Nephron progenitor cell (in vitro differentiated cells): ENCODE measurements at places on chromosomes 3 and 15.

- no peak for DNase-seq
Observed at GRCh38 chr15:96869122-96869521, 538.6 kb downstream of the NR2F2 start.

- no peak for DNase-seq
Observed at GRCh38 chr3:30370681-30371271, 235.6 kb upstream of the TGFBR2 start.

DNA sequence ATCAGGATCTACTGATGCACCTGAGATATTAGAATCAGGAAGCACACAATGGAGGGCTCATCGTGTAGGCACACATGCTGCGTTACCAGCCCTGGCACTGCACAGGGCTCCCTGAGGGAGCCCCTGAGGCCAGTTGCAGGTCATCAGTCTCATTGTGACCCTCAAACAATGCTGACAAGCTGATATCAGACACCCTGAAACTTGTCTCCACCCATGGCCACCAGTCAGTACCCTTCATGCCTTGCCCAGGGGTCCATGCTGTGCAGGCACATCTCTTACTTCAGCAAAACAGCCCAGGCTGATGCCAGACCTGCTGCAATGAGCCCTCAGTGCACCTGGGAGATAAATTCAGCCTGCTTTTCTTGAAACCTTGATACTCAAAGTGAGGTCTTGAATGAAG is 59.5 kb upstream of the SLC6A11 start:
- no peak for DNase-seq

- DNase-seq, result no peak
Observed at GRCh38 chr15:52109559-52110451, 2.8 kb downstream of the BCL2L10 start.

- no peak for DNase-seq
Observed at GRCh38 chr15:73844356-73844755, 29.0 kb upstream of the TBC1D21 start.

DNA sequence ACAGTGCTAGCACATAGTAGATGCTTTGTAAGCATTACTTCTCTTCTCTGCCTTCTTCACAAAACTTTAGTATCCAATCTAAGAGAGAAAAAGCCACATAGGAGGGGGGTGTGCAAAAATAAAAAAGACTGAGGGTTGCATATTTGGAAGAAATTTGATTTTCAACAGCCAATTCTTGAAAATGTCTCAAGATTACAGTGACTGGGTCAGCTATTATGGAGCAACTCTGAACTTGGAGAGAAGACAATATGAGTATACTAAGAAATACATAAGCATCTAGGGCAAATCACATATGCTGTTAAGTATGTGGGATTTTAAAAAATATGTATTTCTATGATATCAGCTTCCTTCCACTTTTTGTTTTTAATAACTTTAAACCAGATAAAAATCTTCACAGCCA is 196.6 kb upstream of the GOLIM4 start:
- no peak for DNase-seq

- DNase-seq, result peak; percentile 37
Observed at GRCh38 chr15:60074181-60074885, 70.2 kb downstream of the FOXB1 start.

DNA sequence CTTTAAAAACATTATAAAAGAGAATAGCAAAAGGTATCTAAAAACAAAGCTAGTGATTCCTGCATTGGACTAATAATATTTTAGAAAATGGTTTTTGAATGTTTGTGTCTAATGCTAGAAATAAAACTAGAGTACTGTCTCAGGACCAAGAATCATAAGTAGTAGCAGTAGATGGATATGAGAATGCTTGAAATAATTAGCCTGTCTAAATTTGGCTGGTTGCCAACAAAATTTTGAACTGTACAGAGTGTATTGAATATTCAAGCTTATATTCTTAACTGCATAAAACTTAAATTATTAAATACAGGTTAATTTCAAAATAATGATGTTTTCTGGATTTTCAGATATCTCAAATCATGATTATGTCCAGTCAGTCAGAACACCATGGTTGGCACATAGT is 14.0 kb downstream of the ABHD5 start:
- DNase-seq, result no peak

DNA sequence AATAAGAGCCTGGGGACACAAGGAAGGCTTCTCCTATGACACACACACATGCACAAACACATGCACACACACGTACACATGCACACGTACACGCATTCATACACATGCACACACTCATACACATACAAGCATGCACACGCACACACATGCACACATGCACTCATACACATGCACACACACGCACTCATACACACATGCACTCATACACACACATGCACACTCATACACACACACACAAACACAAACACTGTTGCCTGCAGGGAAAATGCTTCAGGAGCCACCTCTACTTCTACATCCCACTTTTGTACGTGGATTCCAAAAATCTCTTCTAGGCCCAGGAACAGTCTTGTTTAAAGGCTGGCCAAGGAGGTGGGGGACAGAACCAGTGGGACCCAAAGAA is 20.7 kb upstream of the NR2E3 start:
- no peak for DNase-seq

DNA sequence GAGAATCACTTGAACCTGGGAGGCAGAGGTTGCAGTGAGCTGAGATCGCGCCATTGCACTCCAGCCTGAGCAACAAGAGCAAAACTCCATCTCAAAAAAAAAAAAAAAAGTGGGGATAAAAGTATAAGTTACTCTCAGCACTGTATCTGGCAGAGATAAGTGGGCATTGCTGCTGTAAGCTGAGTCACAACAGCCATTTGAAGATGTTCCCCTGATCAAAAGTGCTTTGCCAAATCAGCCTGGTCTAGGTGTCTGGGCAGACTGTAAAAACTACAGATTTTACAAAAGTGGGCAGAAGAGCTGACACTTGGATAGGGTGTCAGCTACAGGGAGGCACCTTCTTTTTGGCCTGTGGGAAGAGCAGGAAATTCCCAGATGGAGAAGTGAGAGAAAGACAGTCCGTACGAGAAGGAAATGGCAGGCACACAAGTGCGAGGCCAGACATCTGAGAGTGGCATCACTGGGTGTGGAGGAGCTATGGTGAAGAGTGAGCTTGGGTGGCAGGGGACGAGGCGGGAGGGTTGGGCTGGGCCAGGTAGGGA is 78.5 kb downstream of the TRAK1 start:
- DNase-seq, result no peak

DNA sequence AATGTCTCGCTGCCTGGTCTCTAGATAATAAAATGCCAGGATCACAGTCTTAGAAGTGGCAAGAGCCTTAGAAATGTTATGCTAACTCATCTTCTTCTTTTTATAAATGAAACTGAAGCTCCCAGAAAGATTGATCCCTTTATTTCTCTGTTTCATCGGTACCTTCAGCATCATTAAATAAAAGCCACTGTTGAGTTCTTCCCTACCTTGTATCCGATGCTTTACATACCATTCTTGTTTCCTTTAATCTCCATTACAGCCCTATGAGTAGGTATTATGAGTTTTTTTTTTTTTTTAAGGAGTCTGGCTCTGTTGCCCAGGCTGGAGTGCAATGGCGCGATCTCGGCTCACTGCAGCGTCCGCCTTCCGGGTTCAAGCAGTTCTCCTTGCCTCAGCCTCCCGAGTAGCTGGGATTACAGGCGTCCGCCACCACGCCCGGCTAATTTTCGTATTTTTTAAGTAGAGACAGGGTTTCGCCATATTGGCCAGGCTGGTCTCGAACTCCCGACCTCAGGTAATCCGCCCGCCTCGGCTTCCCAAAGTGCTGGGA is 815 bp upstream of the ABCC5 start:
- no peak for DNase-seq

- DNase-seq, result no peak
Observed at GRCh38 chr3:175526609-175527280, 667.6 kb downstream of the NAALADL2 start.

DNA sequence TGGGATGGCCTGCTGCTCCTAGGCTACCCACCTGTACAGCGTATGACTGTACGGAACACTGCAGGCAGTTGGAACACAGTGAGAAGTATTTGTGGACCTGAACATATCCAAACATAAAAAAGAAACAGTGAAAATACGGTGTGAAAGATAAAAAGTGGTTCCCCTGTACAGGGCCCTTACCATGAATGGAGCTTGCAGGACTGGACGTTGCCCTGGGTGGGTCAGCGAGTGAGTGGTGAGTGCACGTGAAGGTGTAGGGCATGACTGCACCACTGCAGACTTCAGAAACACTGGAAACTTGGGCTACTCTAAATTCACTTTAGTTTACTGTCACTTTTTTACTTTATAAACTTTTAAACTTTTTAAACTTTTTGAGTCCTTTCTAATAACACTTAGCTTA is 71.2 kb upstream of the SLC6A6 start:
- no peak for DNase-seq

GRCh38 chr3:36700537-36701248 is 63.7 kb downstream of the DCLK3 start:
- peak; percentile 69 for DNase-seq

GRCh38 chr15:83396101-83396500 is 51.0 kb upstream of the SH3GL3 start:
- DNase-seq, result peak; percentile 35

GRCh38 chr15:90829942-90830440 is 38.4 kb upstream of the FURIN start:
- no peak for DNase-seq

GRCh38 chr15:78023865-78024518 is 53.5 kb downstream of the TBC1D2B start:
- DNase-seq, result no peak

DNA sequence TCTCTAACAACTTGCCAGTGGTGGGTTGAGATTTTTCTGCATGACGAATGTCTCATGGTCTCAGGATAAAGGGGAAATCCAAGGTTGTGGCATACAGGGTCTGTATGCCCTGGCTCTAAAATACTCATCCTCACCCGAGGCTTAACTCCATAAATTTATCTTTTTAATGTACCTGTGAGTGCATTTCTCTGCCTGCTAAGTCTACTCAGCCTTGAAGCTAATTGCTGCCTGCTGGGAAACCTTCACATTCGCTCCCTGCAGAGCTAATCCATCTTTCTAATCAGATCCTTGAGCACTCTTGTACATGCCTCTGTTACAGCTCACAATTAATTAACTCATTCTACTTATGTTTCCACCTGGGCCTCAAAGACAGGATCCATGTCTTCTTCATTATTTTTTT is 93.8 kb downstream of the CMSS1 start:
- DNase-seq, result no peak

- no peak for DNase-seq
Observed at GRCh38 chr3:89606151-89606550, 498.7 kb downstream of the EPHA3 start.

DNA sequence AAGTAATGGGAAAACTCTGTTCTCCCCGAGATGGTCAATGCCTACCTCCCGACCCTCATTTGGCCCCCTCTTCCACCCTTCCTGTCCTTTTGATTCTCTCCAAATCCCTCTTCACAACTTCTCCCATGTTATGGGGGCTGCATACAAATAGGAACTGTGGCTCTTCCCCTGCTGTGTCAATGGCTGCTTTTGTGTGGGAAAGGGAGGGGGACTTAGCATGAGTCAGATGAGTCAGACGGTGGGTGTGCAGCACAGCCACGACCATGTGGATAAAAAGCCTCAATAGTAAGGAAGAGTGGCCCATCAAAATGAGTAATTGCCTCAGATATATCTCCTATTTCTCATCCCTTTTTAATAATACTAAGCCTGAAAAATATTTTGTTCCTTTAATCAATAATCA is 31.9 kb downstream of the SPATA16 start:
- no peak for DNase-seq

- no peak for DNase-seq
Observed at GRCh38 chr3:72753495-72753894, 94.8 kb downstream of the SHQ1 start.

DNA sequence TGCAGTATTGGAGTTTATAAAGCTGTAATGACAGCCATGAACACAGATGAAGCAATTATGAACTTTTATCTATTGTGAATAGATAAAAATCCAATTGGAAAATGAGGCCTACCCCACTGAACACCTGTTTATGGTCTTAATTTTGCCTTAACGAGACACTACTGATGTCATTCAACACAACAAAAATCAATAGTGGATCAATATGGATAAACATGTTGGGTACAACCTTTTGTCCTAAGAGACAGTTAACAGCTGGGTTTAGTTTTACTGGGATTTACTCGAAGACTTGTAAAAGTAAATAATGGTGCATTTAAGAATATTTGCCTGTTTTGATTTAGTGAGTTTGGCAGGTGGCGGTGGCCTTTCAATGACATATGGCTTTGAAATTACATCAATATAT is 217.8 kb downstream of the NR1D2 start:
- DNase-seq, result no peak

DNA sequence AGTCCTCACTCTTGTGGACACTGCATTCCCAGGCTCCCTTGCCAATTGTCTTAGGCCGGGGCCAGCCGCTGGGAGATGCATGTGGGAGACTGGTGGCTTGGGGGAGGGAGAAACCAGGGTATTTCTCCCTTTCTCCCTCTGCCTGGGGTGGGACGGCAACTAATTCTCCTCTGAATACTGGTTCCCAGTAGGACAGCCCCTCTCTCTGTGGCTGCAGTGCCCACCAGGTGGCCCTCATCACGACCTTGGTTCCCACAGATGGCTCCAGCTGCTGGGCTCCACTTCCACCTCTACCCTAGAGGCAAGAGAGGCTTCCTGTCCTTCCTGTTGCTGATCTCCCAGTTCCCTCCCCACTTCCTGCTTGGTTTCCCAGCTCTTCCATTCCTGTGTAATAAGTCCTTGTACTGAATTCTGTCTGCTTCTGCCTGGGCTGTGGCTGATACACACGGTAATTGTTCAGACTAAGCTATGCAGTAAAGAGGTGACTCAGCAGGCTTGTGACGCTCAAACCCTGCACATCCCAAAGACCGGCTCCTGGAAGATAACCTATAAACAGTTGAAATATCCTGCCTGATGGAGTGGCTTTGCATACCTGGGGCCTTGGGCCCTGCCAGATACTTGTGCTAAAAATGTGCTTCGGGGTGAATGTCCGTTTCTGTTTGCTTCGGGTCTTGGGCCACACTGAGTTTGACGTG is 20.4 kb upstream of the COPG1 start:
- DNase-seq, result no peak

DNA sequence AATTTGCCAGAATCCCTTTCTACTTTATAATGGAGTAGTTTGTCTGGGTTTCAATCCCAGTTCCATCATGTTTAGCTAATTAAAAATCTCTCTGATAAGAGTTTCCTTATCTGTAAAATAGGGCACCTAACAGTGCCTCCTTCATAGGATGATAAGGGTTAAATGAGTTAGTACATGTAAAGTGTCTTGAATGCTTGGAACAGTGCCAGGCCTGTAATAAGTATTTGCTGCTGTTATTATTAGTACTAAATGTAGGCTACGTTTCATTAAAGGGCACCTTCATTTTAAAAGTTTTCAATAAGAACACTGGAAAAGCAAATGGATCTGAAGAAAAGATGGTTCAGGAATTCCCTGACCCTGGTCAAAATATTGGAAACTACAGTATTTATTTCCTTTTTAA is 11.8 kb upstream of the SLC2A2 start:
- no peak for DNase-seq

GRCh38 chr15:36251450-36251849 is 328.0 kb upstream of the CDIN1 start:
- no peak for DNase-seq

DNA sequence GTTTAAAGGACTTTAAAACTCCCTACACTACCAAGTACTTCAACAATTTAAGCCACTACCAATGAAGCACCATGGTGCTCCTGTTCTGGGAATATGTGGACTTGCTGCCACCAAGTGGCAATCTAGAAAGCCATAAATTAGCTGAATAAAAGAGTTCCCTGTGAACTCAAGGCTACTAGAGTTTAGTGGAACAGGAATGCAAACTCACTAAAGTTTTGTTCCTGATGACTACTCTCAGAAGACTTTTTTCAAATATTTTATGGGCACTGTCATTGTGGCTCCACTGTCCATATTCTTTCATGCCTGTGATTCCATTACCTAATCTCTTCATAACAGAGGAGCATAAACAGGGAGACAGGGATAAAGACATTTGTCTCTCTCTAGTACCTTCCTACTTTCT is 63.9 kb downstream of the TMCC1 start:
- DNase-seq, result peak; percentile 8
